Activated T-helper 2 cell treated with anti-CD3 and anti-CD28 coated beads, Interferon-gamma antibody, Interleukin-2, Interleukin-4, amounts not matched to agents 10 μg/mL and 5 μg/mL and 100 μg/mL, durations not matched to agents 14 hours and 24 hours and 36 hours (primary cell): ENCODE measurements at places on chromosomes 3 and 15. TPM values are rescaled to one million over a fixed set of nuclear protein-coding genes. Genes with fewer than 3 reads are reported as not detected.
A peak's percentile ranks its signal among the peaks of the same experiment; 100 is the strongest.

ARGFX gene
- not detected in 2 replicates for total RNA-seq

- no peaks in the 10 kb centered on the region for H3K36me3 ChIP-seq
- H3K4me1 ChIP-seq = no peaks in the 10 kb centered on the region
- H3K4me3 ChIP-seq = no peak overlapping the region
- no peak overlapping the region for H3K27ac ChIP-seq
- no peak for DNase-seq
These were observed 158.7 kb downstream of the MTHFS start for GRCh38 chr15:79738143-79738542.

- H3K4me1 ChIP-seq = peaks cover 11% of the 10 kb centered on the region
- no peak for DNase-seq
- H3K36me3 ChIP-seq = no peaks in the 10 kb centered on the region
- H3K27me3 ChIP-seq = peaks cover 6% of the 10 kb centered on the region
These were observed 3.6 kb downstream of the HGD start for GRCh38 chr3:120678331-120678947.

GRCh38 chr3:129305592-129306091 is 27.0 kb downstream of the HMCES start:
- no peaks in the 10 kb centered on the region for H3K27me3 ChIP-seq
- no peak for DNase-seq
- H3K36me3 ChIP-seq = peaks cover 50% of the 10 kb centered on the region
- peak overlapping the region; percentile 67 for H3K27ac ChIP-seq

GRCh38 chr3:154242766-154243165 is 81.5 kb downstream of the DHX36 start:
- no peak for DNase-seq
- H3K4me3 ChIP-seq = no peak overlapping the region
- peaks cover 13% of the 10 kb centered on the region for H3K36me3 ChIP-seq
- peaks cover 11% of the 10 kb centered on the region for H3K4me1 ChIP-seq

- H3K27ac ChIP-seq = no peak overlapping the region
- H3K27me3 ChIP-seq = no peaks in the 10 kb centered on the region
- H3K4me3 ChIP-seq = no peak overlapping the region
- H3K4me1 ChIP-seq = peaks cover 42% of the 10 kb centered on the region
These were observed 4.1 kb downstream of the FLNB start for GRCh38 chr3:58012302-58012701.

GRCh38 chr15:69602921-69603320 is 150.3 kb downstream of the RPLP1 start:
- H3K4me3 ChIP-seq = no peak overlapping the region
- H3K36me3 ChIP-seq = no peaks in the 10 kb centered on the region
- H3K27me3 ChIP-seq = peaks cover 24% of the 10 kb centered on the region
- H3K4me1 ChIP-seq = peaks cover 6% of the 10 kb centered on the region
- DNase-seq = no peak

COL7A1 gene
- total RNA-seq = 1.9 and 2.4 TPM in 2 replicates

DNA sequence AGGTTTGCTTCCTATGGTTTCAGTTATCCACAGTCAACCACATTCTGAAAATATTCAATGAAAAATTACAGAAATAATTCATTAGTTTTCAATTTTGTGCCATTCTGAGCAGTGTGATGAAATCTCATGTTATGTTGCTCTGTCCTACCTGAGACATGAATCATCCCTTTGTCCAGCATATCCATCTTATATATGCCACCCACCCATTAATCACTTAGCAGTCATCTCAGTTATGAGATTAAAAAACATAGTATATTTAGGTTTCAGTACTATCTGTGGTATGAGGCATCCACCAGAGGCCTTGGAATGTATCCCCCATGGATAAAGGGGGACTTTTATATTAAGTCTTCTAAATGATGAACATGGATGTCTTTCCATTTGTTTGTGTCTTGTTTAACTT is 64.7 kb upstream of the PROK2 start:
- no peaks in the 10 kb centered on the region for H3K4me1 ChIP-seq
- no peak for DNase-seq
- H3K27ac ChIP-seq = no peak overlapping the region
- no peak overlapping the region for H3K4me3 ChIP-seq
- no peaks in the 10 kb centered on the region for H3K36me3 ChIP-seq
- H3K27me3 ChIP-seq = peaks cover 33% of the 10 kb centered on the region

DNA sequence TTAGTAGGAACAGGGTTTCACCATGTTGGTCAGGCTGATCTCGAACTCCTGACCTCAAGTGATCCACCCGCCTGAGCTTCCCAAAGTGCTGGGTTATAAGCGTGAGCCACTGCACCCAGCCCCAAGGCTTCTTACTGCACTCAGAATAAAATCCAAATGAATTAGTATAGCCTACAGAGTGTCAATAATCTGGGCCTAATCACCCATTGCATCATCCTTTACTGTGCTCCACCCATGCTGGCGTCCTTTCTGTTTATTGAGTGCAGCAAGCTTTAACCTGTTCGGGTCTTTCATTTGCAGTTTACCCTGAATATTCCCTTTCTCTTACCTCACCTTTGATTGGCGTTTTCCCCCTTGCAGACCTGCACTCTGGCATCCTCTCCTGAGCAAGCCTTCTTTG is 77.7 kb downstream of the CEP63 start:
- no peaks in the 10 kb centered on the region for H3K27me3 ChIP-seq
- no peak overlapping the region for H3K27ac ChIP-seq
- no peaks in the 10 kb centered on the region for H3K4me1 ChIP-seq
- peaks cover 6% of the 10 kb centered on the region for H3K36me3 ChIP-seq
- H3K4me3 ChIP-seq = no peak overlapping the region

- no peak for DNase-seq
- H3K4me3 ChIP-seq = no peak overlapping the region
- H3K27me3 ChIP-seq = no peaks in the 10 kb centered on the region
These were observed 39.0 kb downstream of the MYRIP start for GRCh38 chr3:39848365-39848764.

ERICH6 gene
- total RNA-seq = 0.21 and 0.39 TPM in 2 replicates

TM6SF1 gene
- total RNA-seq = 1.7 and 3.3 TPM in 2 replicates

DNA sequence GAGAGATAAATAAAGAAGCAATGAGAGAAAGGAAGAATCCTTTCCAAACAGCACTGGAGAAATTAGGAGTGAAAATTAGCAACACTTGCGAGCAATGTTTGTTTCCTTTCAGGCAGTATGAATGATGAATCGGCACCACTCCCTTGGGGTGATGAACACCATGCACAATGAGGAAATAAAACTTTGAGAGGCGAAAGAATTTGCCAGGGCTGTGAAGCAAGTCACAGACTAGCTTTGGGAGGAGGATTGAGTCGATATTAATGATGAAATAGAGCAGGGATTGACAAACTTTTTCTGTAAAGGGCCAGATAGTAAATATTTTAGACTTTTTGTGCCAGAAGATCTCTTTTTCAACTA is 237.7 kb downstream of the AGBL1 start:
- no peak overlapping the region for H3K27ac ChIP-seq
- no peak overlapping the region for H3K4me3 ChIP-seq
- peaks cover 9% of the 10 kb centered on the region for H3K27me3 ChIP-seq
- H3K36me3 ChIP-seq = no peaks in the 10 kb centered on the region
- peaks cover 11% of the 10 kb centered on the region for H3K4me1 ChIP-seq

GRCh38 chr3:106345353-106346027 is 476.7 kb upstream of the CBLB start:
- H3K4me3 ChIP-seq = no peak overlapping the region
- DNase-seq = no peak
- no peaks in the 10 kb centered on the region for H3K36me3 ChIP-seq
- H3K27me3 ChIP-seq = peaks cover 1% of the 10 kb centered on the region
- H3K4me1 ChIP-seq = peaks cover 25% of the 10 kb centered on the region

GRCh38 chr3:71310980-71311660 is 272.4 kb downstream of the FOXP1 start:
- H3K4me3 ChIP-seq = no peak overlapping the region
- H3K27me3 ChIP-seq = no peaks in the 10 kb centered on the region
- no peak overlapping the region for H3K27ac ChIP-seq
- peaks cover 43% of the 10 kb centered on the region for H3K4me1 ChIP-seq
- no peak for DNase-seq

CCR8 gene
- total RNA-seq = 11.3 and 12.2 TPM in 2 replicates

- peak; percentile 22 for DNase-seq
- H3K27ac ChIP-seq = no peak overlapping the region
- peaks cover 18% of the 10 kb centered on the region for H3K4me1 ChIP-seq
- peaks cover 3% of the 10 kb centered on the region for H3K36me3 ChIP-seq
These were observed 13.1 kb upstream of the ANP32A start for GRCh38 chr15:68833700-68834331.

RLBP1 gene
- total RNA-seq = 0.21 and 0.52 TPM in 2 replicates

DNA sequence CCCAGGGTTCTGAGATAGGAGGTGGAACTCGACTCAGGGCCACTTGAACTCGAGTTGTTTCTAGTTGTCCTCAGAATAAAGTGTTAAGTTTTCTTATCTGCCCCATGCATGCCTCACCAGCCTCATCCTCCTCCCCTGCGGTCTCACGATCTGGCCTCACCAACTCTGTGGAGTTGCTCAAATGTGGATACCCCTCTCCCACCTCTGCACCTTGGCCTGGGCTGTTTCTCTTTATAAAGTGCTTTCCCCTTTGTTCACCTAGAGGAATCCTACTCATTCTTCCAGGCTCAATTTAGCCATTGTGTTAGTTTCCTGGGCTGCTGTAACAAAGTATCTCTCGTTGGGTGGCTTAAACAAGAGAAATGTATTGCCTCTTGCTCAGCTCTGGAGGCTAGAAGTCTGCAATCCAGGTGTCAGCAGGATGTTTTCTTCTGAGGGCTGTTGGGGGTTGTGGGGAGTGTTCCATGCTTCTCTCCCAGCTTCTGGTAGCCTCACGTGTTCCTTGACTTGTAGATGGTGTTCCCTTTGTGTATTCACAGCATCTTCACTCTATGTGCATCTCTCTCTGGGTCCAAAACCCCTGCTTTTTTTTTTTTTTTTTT is 100.7 kb downstream of the MEX3B start:
- H3K36me3 ChIP-seq = no peaks in the 10 kb centered on the region
- H3K4me1 ChIP-seq = no peaks in the 10 kb centered on the region
- H3K4me3 ChIP-seq = no peak overlapping the region
- no peak overlapping the region for H3K27ac ChIP-seq
- no peak for DNase-seq

DNA sequence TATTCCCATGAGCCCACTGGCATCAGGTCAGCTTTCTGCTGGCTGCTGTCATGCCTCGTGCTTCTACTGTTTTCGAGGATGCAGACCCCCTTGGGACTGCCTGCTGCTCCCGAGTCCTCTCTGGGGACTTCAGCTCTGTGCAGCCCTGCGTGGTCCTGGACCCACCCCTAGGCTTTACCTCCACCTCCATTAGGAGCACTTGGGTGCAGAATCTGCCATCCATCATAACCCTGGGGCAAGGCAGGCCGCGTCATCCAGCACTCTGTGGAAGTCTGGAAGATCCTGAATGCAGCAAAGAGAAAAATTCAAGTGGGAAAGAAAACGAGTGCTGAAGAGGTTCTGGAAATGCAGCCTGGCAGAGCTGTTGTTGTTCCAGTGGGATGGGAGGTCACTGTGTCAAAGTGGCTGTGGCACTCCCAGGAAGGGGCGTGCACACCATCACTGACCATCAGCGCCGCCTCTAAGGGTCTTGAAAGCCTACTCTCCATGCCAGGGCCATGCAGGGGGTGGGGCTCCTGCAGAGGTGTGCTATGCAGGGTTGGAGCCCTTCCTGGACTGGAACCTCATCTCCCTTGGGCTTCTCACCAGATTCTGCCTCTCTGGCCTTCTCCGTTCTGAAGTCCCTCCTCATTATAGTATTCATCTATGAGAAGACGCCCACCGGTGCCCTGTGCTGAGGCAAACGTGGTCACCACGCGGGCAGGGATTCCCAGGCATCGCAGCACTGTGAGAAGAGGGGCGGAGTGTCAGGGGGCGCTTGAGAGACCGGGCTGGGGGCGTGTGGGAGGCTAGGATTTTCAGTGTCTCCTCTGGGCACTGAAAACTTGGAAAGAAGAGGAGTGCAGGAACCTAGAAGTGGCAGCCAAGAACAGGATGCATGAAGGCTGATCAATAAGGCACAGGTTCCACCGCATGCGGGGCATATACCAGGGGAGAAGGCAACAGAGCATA is 12.5 kb downstream of the EPB42 start:
- H3K4me3 ChIP-seq = no peak overlapping the region
- no peak for DNase-seq
- no peak overlapping the region for H3K27ac ChIP-seq
- peaks cover 17% of the 10 kb centered on the region for H3K27me3 ChIP-seq
- peaks cover 4% of the 10 kb centered on the region for H3K4me1 ChIP-seq

DNA sequence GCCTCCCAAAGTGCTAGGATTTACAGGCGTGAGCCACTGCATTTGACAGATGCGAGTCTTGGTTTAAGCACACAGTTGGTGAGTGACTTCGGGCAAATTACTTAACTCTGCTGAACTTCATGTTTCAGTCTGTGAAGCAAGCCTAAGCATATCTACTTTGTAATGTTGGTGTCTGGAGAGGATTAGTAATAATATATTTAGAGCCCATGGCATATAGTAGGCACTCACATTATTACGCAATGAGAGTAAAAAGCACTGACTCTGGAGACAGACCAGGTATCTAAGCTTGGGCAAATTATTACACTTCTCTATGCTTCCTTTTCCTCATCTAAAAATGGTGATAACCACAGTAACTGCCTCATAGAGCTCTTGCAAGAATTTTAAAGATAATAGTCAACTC is 208.7 kb upstream of the P2RY1 start:
- H3K4me3 ChIP-seq = no peak overlapping the region
- no peaks in the 10 kb centered on the region for H3K4me1 ChIP-seq
- peaks cover 15% of the 10 kb centered on the region for H3K27me3 ChIP-seq

DNA sequence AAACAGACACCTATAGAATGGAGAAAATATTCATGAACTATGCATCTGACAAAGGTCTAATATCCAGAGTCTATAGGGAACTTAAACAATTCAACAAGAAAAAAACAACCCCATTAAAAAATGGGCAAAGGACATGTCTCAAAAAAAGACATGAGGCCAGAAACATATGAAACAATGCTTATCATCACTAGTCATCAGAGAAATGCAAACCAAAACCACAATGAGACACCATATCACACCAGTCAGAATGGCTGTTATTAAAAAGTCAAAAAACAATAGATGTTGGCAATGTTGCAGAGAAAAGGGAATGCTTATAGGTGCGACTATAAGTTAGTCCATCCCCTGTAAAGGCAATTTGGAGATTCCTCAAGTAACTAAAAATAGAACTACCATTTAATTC is 11.4 kb upstream of the HDGFL3 start:
- peaks cover 41% of the 10 kb centered on the region for H3K27me3 ChIP-seq
- no peak for DNase-seq
- H3K4me1 ChIP-seq = peaks cover 13% of the 10 kb centered on the region
- no peaks in the 10 kb centered on the region for H3K36me3 ChIP-seq
- no peak overlapping the region for H3K4me3 ChIP-seq

- no peaks in the 10 kb centered on the region for H3K27me3 ChIP-seq
- peaks cover 4% of the 10 kb centered on the region for H3K36me3 ChIP-seq
- DNase-seq = no peak
- no peak overlapping the region for H3K4me3 ChIP-seq
- no peak overlapping the region for H3K27ac ChIP-seq
- H3K4me1 ChIP-seq = peaks cover 4% of the 10 kb centered on the region
These were observed 6.4 kb upstream of the MANF start for GRCh38 chr3:51378726-51379125.

GRCh38 chr15:39438260-39438659 is 142.6 kb upstream of the THBS1 start:
- no peak overlapping the region for H3K27ac ChIP-seq
- no peaks in the 10 kb centered on the region for H3K36me3 ChIP-seq
- no peak overlapping the region for H3K4me3 ChIP-seq
- DNase-seq = no peak
- H3K4me1 ChIP-seq = no peaks in the 10 kb centered on the region

- H3K27ac ChIP-seq = no peak overlapping the region
- H3K27me3 ChIP-seq = no peaks in the 10 kb centered on the region
- DNase-seq = no peak
- peaks cover 10% of the 10 kb centered on the region for H3K4me1 ChIP-seq
These were observed 5.0 kb upstream of the SNX22 start for GRCh38 chr15:64146520-64146884.

GRCh38 chr3:62252438-62253157 is 120.8 kb downstream of the FEZF2 start:
- no peaks in the 10 kb centered on the region for H3K4me1 ChIP-seq
- H3K27me3 ChIP-seq = no peaks in the 10 kb centered on the region
- no peak for DNase-seq
- no peak overlapping the region for H3K4me3 ChIP-seq
- no peaks in the 10 kb centered on the region for H3K36me3 ChIP-seq
